ENCODE measurements at places on chromosomes 11 and 22.

- no peak for DNase-seq
Observed at GRCh38 chr22:38657045-38657909, 839 bp downstream of the CBY1 start.

GRCh38 chr11:115078461-115079438, 400.4 kb downstream of the NXPE2 start:
- no peak for DNase-seq

DNA sequence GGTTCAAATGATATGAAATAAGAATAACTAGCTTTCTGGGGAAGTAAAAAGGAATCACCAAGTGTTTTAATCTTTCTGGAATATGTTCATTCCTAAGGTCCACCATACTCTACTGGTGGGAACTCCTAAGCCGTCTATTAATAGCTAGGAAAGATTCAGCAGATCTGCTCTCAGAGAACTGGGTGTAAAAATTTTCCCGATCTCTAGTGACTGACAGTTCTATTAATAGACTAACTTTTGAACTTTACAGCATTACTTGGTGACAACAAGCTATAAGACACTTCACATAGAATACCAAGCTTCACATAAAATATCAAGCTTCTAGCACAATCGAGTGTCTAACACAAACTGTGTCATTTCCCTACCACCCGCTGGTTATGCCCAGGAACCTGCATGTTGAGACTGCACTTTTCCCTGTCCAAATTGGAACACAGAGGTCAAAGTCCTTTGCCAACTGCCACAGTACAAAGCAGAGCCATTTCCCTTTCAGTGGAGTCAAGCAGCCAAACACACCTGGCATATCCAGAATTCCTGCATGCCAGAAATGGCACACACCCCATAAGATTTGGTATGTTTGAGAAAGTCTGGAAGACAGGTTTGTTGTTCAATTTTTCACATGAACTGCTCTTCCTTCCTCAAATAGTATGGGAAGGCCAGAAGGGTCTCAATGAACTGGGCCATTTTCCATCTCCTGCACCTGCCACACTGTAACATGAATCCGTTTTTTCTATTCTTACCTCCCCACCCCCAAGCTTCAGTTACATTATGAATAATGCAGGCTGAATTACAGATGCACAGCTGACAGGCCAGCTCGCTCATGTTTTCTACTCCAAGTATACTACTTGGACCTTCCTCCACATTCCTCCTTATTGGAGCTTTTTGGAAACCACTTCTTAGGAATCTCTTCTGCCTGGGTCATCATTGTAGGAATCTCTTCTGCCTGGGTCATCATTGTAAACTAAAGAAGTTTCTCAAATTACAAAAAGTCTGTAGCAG, 3.7 kb downstream of the OSBP start:
- DNase-seq: no peak

- DNase-seq: peak; percentile 42
Observed at GRCh38 chr11:64331569-64332371, 8.2 kb upstream of the CCDC88B start.

DNA sequence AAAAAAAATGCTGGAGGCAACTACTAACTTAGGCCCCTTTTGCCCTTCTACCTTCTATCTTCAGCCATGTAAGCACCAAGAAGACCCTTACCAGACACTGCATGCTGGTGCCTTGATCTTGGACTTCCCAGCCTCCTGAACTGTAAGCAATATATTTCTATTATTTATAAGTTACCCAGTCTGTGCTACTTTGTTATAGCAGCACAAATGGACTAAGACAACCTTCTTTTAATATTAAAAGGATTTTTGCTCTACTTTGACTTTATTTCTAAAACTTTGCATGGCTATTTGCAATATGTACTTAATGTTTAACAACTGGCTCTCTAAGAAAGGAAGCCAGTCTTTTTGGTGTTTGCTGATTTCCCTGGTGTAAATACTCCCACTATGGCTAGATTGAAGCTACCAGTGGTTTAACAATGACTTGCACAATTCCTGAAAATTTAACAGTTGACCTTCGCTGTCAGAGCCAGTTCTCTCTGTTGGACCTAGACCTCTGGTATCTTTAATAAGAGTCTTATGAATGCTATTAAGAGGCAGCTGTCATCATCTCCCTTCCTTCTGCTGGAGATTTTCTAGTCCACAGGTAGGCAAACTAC, 25.2 kb downstream of the OR6Q1 start:
- DNase-seq: no peak

- no peak for DNase-seq
Observed at GRCh38 chr11:88536616-88537265, 199.2 kb upstream of the CTSC start.

All from tibial nerve (tissue), 4 donors.